ENCODE measurements at places on chromosomes 12 and 14. TPM values are rescaled to one million over a fixed set of nuclear protein-coding genes. Genes with fewer than 3 reads are reported as not detected.

DNA sequence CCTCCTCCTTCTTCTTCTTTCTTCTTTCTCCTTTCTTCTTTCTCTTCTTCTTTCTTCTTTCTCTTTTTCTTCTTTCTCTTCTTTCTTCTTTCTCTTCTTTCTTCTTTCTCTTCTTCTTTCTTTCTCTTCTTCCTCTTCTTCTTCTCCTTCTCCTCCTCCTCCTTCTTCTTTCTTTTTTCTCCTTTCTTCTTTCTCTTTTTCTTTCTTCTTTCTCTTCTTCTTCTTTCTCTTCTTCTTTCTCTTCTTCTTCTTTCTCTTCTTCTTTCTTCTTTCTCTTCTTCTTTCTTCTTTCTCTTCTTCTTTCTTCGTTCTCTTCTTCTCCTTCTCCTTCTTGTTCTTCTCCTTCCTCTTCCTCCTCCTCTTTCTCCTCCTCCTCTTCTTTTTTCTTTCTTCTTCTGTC lies 1230.7 kb upstream of the USP15 start:
- no peak for DNase-seq

- DNase-seq: no peak
Observed at GRCh38 chr14:24377126-24377525, 9.1 kb downstream of the NFATC4 start.

DNA sequence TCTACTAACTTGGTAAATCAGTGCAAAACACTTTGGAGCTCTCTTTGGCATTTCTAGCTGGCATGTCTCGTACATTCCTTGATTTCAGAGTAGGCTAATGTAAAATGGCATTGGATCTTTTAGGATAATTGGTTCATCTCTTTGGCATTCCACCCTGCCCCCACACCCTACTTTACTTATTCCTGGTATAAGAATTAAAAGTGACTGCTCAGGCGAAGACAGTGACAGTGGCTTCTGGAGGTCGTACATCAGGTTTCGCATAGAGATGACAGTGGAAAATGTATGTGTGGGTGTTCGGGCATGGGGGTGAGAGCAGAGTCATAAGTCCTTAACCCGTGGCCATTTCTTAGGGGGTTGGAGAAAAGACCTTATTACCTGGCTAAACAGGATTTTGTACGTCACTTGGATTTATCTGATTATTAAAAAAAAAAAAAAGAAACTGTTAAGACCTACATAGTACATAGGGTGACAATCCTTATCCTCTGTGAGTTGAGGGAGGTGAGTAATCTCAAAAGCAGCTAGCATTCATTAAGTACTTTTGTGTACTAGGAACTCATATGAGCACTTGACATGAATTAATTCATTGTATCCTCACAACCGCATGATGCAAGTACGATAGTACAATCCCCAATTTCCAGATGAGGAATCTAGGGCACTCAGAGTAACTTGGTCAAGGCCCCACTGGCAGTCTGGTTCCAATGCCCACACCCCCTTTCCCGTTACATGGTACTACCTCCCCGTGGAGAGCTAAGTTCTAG lies 22.4 kb upstream of the KCNK13 start:
- DNase-seq: no peak

GRCh38 chr12:47783024-47783755 lies 10.2 kb downstream of the SLC48A1 start:
- no peak for DNase-seq

- DNase-seq: peak; percentile 77
Observed at GRCh38 chr12:752695-753610, 574 bp downstream of the WNK1 start.

ASPG gene
- total RNA-seq: not detected

ZDHHC22 gene
- total RNA-seq: not detected
